ENCODE measurements at places on chromosomes 7 and 10.

DNA sequence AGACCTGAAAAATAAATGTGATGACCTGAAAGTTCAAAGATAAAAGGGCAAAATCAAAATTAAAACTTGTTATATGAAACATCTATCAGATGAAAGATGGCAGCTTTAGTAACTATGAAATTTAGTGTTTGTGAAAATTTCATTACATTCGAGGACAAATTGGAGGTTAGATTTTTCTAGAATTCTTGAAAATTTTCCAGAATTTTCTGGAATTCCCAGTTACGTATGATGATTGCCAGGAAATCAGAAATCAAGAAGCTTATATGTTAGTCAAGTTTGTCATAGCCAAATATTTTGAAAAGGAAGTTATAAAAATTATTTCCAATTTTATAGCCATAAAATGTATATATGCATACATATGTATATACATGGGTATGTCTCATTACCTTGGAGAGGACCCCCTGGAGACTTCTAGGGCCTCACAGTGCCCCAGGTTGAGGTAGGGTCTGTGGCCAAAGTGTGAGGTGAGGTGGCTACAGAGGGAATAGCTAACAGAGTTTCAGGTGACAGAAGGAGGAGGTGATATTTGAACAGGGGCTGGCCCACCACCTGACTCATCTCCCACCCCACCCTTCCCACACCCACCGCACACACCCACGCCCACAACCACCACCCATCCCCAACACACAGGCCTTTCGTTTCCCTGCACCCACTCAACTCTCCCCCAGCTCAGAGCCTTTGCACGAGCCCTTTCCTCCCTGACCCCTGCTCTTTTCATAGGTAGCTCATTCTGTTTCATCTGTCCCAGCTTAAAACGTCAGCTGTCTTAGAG lies 21.5 kb downstream of the C10orf105 start:
- no peak for DNase-seq

DNA sequence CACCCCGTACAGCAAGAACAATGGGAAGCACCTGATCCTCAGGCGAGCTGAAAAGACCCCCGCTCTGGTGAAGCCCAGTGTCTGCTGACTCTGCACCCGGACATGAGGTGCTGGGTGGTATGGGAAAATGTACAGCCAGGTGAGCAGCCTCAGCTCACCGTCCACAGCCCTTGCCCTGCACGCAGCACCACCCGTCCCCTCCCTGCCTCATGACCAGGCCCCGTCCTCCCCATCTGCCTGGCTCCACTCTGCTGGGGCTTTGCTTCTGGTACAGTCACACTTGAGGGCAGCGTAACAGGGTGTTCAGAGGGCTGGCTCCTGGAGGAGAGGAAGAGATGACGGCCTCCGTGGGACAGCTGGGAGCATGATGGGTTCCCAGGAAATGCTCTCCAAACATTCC lies 49.1 kb downstream of the NCAPG2 start:
- DNase-seq: no peak

DNA sequence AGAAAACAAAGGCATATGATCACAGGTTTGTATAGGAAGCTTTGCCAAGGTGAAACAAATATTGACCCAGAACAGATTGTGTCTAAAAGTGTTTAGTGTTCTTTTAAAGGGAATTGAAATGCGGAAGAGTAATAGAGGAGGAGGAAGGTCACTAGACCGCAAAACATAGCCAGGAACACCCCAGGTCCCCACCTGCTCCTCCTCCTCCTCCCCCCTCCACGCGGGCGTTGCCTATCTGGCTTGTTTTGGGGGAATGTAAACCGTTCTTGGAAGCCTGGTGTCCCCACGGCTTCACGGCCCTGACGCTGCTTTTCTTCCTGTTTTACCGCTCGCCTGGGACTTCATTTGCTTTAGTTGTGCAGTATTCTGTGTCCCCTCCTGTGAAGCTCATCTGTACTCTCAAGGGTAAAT lies 81.0 kb upstream of the PFKP start:
- DNase-seq: no peak

- DNase-seq: no peak
Measured at GRCh38 chr7:50795253-50795652, 12.6 kb upstream of the GRB10 start.

- peak; percentile 25 for DNase-seq
Measured at GRCh38 chr7:47400741-47401206, 181.1 kb downstream of the TNS3 start.

GRCh38 chr10:29026802-29027580 lies 261.9 kb upstream of the LYZL1 start:
- no peak for DNase-seq

DNA sequence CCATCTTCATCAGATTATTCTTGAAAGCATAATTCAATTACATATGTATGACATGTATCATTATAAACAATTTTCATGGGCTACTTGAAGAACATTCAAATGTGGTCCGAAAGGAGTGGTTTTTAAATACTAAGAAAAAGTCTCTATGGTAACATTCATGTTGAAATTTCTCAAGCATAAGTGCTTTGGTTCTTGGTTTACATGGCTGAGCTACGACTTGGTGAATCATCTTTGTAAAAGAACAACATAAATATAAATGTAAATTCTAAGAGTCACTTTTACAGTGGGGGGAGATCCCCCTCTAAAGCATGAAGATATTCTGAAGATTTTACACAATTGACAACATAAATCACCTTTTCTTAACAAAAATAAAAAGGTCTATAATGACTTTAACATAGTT lies 118.6 kb downstream of the MAGI2 start:
- no peak for DNase-seq

DNA sequence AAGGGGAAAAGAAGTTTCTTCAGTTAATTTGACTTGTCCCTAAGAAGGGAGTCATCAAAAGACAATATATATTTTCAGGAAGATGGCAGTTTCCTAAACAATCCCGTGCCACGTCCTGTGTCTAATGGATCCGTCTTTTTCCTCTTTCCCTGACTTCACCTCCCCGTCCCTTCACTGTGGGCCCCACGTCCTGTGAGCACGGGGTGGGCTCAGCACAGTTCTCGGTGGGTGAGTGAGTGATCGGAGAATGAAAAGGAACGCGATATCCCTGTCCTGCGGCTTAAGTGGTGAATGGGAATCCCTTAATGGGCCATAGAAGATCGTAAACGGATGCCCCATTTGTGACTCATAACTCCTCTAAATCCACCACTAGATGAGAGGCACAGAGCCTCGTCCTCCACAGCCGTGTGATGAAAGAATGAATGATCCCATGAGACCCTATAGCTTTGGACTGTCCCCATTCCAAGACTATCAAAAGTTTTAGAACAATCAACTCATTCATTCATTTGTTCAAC lies 63.5 kb upstream of the PITRM1 start:
- no peak for DNase-seq

GRCh38 chr10:16893664-16894063 lies 76.4 kb upstream of the RSU1 start:
- no peak for DNase-seq

DNA sequence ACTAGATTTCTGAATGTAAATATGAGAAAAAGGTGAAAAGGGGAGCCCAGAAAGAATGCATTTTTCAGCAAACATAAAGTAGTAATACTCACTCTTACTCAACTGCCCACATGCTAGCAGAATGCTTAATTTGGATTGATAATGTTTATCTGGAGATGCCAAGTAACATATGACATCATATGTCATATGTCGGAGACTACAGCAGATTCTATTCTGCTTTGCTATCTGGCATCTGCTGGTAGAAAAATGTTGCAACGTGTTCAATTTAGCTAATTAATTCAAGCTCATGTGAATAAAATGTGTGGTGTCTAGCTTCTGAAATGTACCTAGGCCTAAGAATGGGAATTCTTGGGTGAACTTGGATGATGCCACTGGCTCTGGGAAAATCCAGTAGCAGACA lies 4.5 kb downstream of the BBIP1 start:
- DNase-seq: no peak

- DNase-seq: no peak
Measured at GRCh38 chr7:46191776-46192175, 270.7 kb upstream of the IGFBP3 start.

GRCh38 chr10:48554246-48554645 lies 50.6 kb downstream of the ARHGAP22 start:
- no peak for DNase-seq

GRCh38 chr10:118800920-118801319 lies 46.1 kb upstream of the CACUL1 start:
- no peak for DNase-seq

DNA sequence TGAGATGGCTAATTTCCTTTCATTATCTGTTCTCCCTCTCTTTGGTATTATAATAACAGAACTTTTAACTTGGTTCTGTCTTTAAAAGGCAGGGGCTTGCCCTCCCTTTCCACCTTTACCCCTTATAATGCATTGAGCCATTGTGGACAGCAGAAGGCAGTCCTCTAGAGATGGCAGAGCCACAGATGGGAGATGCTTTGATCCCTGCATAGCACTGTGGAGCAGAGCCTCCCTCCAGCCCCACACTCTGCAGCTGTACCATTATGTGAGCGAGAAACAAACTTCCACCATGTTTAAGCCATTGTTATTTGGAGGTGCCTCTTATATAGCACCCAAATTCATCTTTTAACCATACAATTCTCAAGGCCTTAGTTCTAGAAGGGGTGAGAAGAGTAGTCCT lies 78.4 kb downstream of the SEC23IP start:
- no peak for DNase-seq

DNA sequence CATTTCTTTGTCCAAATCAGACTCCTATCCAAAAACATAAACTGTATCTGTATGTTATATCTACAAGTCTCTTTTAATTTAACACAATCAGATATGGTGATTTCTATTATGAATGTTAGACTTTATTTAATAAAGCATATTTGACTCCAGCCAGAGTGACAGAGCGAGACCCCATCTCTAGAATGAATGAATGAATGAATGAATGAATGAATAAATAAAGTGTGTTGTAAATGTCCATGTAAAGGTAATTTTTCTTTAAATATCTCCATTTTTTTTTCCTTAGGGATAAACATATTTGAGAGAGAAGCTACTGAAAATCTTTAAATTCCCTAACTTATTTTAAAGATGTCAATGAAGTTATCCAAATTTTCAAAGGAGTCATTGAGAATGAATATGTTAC lies 18.1 kb upstream of the ALDH18A1 start:
- no peak for DNase-seq

DNA sequence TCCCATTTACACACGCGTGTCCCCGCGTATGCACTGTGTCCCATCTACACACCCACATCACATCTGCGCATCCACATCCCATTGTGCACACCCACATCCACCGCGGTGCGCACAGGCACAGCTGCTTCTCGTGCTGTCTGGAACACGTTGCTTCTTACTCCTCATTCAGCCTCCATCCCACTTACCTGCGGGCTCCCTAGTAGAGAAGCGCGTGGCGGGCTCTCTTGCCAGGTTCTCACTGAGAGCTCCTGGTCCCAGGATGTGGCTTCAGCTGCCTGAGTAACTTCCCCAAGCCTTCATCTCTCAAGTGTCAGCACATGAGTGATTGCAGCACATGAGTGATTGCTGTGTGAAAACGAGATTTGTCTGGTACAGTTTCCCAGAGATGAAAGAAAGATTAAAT lies 117.8 kb downstream of the TRRAP start:
- no peak for DNase-seq

- no peak for DNase-seq
Measured at GRCh38 chr7:24911213-24911603, 68.8 kb downstream of the OSBPL3 start.

GRCh38 chr7:153061910-153062528 lies 302.5 kb downstream of the ACTR3B start:
- no peak for DNase-seq

- DNase-seq: no peak
Measured at GRCh38 chr10:74034301-74034700, 36.4 kb downstream of the VCL start.

DNA sequence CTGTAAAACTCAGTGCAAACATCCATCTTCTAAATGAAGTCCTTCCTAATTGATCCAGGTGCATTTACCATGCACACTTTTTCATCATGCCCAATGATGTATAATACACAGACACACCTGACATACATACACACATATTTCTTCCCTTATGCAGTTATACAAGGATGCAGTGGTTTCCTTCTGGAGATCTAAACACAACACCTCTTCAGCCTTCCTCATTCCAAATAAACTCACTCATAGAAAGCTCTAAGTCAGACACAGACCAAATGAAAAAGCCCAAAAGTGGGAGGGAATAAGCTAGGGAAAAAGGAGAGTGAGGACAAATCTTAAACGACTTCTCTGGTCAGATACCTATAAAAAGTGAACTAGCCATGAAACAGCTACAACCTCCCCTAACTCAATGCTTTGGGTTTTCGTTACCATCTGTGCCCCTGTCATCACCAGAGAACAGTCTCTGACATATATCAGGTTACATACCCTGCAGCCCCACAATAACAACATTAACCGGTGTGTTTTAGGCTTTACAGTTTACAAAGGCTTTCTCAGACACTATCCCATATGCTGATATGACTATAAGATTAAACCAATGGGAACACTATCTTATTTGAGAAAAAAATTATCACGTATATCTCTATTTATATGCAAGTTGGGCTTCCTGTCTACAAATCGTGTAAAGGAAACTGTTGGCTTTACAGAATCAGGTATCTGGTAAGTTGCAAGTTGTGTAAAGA lies 675.2 kb downstream of the PHTF2 start:
- no peak for DNase-seq

GRCh38 chr7:159078193-159078910 lies 66.3 kb downstream of the VIPR2 start:
- peak; percentile 4 for DNase-seq

DNA sequence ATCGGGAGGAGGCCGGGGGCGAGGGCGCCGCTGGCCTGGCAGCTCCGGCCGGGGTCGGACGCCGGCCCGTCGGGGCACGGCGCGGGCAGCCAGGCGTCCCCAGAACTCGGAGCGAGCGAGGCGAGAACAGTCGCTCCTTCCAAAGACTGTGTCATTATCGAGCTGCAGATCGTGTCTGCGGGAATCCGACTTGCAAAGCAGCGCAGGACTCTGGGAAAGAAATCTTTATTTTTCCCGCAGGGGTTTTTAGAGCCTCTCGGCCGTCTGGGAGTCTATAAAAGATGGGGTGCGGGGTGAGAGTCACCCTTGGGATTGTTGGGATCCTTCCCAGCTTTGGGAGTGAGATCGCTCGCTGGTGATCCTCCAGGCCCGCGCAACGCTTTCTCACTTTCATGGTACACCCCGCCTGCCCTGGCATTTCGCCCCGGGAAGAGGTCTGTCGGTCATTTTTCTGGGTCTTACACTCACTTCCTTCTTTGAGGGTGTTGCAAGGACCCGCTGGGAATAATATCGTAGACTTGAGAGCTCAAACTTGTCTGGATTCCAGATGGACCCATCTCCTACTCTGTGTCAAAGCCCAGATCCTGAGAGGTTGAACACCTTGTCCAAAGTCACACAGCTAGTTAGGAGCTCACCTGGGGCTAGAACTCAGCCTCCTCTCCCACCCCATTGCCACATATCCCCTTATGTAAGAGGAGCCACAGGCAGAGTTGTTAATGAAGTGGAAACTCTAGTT lies 1.0 kb downstream of the UBTD1 start:
- DNase-seq: peak; percentile 92

DNA sequence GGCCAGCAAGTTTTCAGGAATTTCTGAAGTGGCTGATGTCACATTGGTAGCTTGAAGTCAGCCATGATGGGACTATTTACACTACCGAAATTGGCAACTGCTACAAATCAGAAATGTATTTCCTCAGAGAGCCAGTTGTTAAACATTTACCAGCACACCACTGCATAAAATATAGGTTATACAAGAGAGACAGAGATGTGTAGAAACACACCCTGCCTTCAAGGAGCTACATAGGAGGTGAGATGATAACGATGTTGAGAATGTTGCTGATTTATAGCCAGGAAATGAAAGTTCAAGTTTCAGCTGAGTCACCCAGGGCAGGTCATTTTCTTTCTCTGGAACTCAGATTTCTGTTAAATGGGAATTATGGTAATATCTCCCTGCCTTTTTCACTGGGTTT lies 46.0 kb upstream of the TCF7L2 start:
- no peak for DNase-seq

GRCh38 chr7:91880016-91880412 lies 488 bp downstream of the MTERF1 start:
- no peak for DNase-seq

All from sigmoid colon (tissue), 7 donors.